ENCODE measurements at places on chromosomes 7 and 10.

GRCh38 chr7:14846405-14846804, 56.1 kb downstream of the DGKB start:
- no peak for DNase-seq

- DNase-seq = no peak
These were observed 535.6 kb upstream of the GHITM start for GRCh38 chr10:83603708-83604107.

DNA sequence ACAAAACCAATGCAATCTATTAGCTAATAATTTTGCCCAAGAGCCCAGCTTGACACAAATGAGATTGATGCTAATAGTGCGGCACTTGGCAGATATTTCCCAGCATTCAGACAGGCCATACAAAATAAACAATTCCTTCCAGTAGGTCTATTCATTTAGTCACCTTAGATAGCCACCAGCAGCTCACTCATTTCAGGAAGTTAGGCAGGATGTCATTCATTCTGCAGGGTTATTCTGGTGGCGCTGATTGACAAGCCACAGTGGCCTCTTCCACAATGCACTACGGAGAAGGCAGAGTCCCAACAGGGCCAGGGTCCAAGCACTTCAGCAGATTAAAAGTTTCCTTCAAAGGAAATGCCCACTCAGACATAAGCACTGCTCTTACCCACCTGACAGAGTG, 55.8 kb downstream of the PIK3AP1 start:
- DNase-seq = no peak

- DNase-seq = no peak
These were observed 50.5 kb downstream of the PITRM1 start for GRCh38 chr10:3122034-3122433.

GRCh38 chr7:100943693-100944092, 5.6 kb upstream of the MUC3A start:
- DNase-seq = no peak

GRCh38 chr10:75654171-75654771, 222.8 kb downstream of the LRMDA start:
- no peak for DNase-seq

GRCh38 chr7:20409961-20410360, 79.3 kb downstream of the ITGB8 start:
- no peak for DNase-seq

- no peak for DNase-seq
These were observed 222.7 kb upstream of the C7orf33 start for GRCh38 chr7:148367731-148368475.

DNA sequence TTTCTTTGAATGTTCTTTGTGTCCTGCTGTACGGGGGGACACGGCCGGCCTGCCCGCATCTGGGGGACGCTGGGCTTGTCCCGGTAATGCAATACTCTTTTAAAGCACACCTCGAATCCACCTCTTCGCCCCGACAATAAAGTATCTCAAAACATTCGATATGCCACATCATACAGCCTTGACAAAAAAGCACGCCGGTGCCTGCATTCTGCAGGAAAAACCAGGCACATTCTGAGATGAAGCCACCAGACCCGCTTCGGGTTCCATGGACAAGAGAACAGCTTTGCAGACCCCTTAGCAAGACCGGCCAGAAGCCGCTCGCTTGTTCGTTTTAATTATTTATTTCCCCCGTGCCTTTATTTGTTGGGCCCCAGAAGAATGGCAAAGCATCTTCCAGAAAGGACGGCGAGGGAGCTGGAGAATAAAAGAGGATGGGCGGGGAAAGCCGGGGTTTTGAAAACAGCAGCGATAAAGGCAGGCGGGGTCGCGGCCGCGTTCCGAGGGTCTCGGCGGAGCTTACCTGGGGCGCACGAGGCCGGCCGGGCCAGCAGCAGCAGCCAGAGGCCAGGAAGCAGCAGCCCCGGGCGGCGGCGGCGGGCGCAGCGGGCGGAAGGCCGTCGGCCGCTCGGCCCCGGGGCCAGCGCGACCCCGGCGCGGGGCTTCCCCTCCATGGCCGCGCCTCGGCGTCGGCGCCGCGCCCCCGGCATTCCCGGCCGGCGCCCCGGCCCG, 462 bp downstream of the KIAA1549 start:
- DNase-seq = no peak

All from nucleus accumbens (tissue), 56 donors.